GM12878 (cell line): ENCODE measurements at places on chromosomes 4 and X. TPM values are rescaled to one million over a fixed set of nuclear protein-coding genes. Genes with fewer than 3 reads are reported as not detected.

Gene KLB
- polyA plus RNA-seq, result 0.09 and 0.17 TPM in 2 replicates

Gene SPANXN3
- not detected in 2 replicates for polyA plus RNA-seq

- no peaks in the 10 kb centered on the region for H3K36me3 ChIP-seq
- no peak for DNase-seq
- H3K4me1 ChIP-seq, result no peaks in the 10 kb centered on the region
- no peak overlapping the region for H3K4me3 ChIP-seq
- no peaks in the 10 kb centered on the region for H3K27me3 ChIP-seq
Measured at GRCh38 chrX:17744896-17745523, 7.7 kb downstream of the SCML1 start.

DNA sequence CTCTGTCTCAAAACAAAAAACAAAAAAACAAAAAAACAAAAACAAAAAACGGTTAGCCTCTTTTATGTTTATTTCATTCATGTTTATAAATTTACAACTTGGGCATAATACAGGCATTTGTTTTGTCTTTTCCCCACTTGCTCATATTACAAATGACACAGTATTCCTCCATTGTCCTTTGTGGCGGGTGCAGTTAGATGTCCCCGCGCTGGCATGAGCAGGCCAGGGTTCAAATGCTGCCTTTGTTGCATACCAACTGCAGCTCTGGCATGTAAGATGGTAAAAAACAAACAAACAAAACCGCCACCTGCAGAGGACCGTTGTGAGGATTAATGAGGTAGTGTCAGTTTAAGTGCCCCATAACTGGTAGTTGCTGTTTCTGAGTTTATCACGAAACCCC is 16.1 kb upstream of the HPF1 start:
- no peaks in the 10 kb centered on the region for H3K27me3 ChIP-seq
- H3K4me1 ChIP-seq, result no peaks in the 10 kb centered on the region; the same call in 1 of the 2 replicates
- no peak overlapping the region for H3K4me3 ChIP-seq
- H3K27ac ChIP-seq, result no peak overlapping the region

DNA sequence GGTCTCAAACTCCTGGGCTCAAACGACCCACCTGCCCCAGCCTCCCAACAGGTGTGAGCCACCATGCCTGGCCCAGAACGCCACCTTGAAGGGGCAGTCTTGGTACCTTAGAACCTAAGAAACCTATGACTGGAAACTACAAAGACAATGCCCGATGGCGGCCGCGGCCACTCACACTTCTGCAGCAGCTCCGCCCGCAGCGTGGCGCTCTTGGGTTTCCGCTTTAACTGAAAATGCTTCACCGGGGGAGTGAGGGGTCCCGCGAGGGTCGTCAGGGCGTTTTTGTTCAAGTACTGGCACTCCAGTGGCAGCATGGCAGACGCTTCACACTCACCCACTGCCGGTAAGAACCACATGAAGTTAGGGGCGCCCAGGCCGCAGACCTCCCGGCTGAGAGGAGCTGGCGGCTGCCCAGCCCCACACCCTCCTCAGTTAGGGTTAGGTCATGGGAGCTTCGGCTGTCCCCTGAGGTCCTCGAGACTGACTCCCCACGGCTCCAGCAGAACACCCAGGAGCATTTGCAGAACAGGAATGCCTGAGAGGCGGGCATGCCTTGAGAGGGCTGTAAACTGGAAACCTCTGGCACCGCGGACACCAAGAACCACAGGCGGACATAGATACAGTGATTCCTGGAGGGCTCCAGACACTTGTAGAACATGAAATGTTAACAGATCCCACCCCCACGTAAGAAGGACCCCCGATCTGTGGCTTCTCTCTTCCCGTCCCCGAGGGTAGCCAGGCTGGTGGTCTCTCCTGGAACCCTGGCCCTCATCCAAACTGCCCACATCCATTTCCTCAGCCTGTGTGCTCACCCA is 19.0 kb downstream of the NELFA start:
- DNase-seq, result no peak
- H3K27me3 ChIP-seq, result no peaks in the 10 kb centered on the region
- no peak overlapping the region for H3K4me3 ChIP-seq
- H3K36me3 ChIP-seq, result peaks cover 45% of the 10 kb centered on the region
- no peak overlapping the region for H3K27ac ChIP-seq

Gene TAF7L
- polyA plus RNA-seq, result 0.05 TPM in 1 of 2 replicates, not detected in the other

GRCh38 chrX:8850478-8850877 is 49.3 kb upstream of the FAM9A start:
- H3K36me3 ChIP-seq, result no peaks in the 10 kb centered on the region
- DNase-seq, result no peak
- no peaks in the 10 kb centered on the region for H3K27me3 ChIP-seq
- no peak overlapping the region for H3K4me3 ChIP-seq
- no peaks in the 10 kb centered on the region for H3K4me1 ChIP-seq

Gene CT45A3
- not detected in 2 replicates for polyA plus RNA-seq

GRCh38 chr4:126727461-126727860 is 905.3 kb upstream of the INTU start:
- DNase-seq, result no peak
- no peaks in the 10 kb centered on the region for H3K4me1 ChIP-seq
- 0 out of 2 replicates have a peak, but pooled peaks cover 1% of the 10 kb centered on the region for H3K27me3 ChIP-seq

Gene RS1
- polyA plus RNA-seq, result 0.04 TPM in 1 of 2 replicates, not detected in the other

Gene CD40LG
- polyA plus RNA-seq, result not detected in 2 replicates

- no peaks in the 10 kb centered on the region for H3K36me3 ChIP-seq
- H3K27me3 ChIP-seq, result no peaks in the 10 kb centered on the region
- H3K27ac ChIP-seq, result no peak overlapping the region
- H3K4me3 ChIP-seq, result no peak overlapping the region
Measured at GRCh38 chr4:54363037-54363436, 133.9 kb downstream of the PDGFRA start.

Gene NKX3-2
- not detected in 2 replicates for polyA plus RNA-seq

DNA sequence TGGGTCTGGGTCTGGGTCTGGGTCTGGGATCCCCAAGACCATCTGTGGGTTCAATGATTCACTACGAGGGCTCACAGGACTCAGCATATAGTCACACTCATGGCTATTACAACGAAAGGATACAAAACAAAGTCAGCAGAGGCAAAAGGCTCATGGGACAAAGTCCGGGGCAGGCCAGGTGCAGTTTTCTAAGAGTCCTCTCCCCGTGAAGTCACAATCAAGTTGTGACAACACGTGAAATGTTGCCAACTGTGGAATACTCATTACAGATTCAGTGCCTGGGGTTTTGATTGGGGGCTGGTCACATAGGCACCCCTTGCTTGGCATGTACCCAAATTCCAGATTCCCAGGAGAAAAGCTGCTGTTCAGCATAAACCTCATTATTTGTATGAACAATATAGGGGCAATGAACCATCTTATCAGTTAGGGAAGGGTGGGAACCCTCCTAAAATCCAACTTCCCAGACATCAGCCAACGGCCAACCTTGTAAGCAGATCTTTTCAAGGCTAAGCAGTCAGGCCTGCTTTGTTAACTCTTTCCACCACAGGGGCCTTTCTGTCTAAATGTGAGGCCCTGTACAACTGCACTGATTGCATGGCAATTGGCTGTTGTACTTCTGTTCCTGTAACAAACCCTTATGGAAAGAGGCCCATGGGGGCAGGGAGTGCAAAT is 58.2 kb upstream of the DIPK2B start:
- H3K27me3 ChIP-seq, result no peaks in the 10 kb centered on the region
- H3K4me1 ChIP-seq, result no peaks in the 10 kb centered on the region
- H3K4me3 ChIP-seq, result no peak overlapping the region
- DNase-seq, result no peak
- H3K36me3 ChIP-seq, result no peaks in the 10 kb centered on the region
- no peak overlapping the region for H3K27ac ChIP-seq

GRCh38 chrX:45781901-45782553 is 581.4 kb upstream of the DIPK2B start:
- H3K4me3 ChIP-seq, result no peak overlapping the region
- H3K27me3 ChIP-seq, result no peaks in the 10 kb centered on the region
- H3K4me1 ChIP-seq, result no peaks in the 10 kb centered on the region
- no peaks in the 10 kb centered on the region for H3K36me3 ChIP-seq
- no peak overlapping the region for H3K27ac ChIP-seq
- no peak for DNase-seq

- H3K4me1 ChIP-seq, result 0 out of 2 replicates have a peak, but pooled peaks cover 2% of the 10 kb centered on the region
- no peak for DNase-seq
- no peak overlapping the region for H3K4me3 ChIP-seq
- H3K27ac ChIP-seq, result no peak overlapping the region
Measured at GRCh38 chrX:48688531-48689150, 5.0 kb downstream of the WAS start.

- no peaks in the 10 kb centered on the region for H3K27me3 ChIP-seq
- DNase-seq, result no peak
- no peaks in the 10 kb centered on the region for H3K36me3 ChIP-seq
- H3K4me3 ChIP-seq, result no peak overlapping the region
Measured at GRCh38 chr4:29295280-29295679, 1424.9 kb upstream of the PCDH7 start.

Gene ANK2
- polyA plus RNA-seq, result 3.0 and 3.1 TPM in 2 replicates

- no peak overlapping the region for H3K4me3 ChIP-seq
- no peaks in the 10 kb centered on the region for H3K4me1 ChIP-seq
- no peaks in the 10 kb centered on the region for H3K36me3 ChIP-seq
- H3K27me3 ChIP-seq, result no peaks in the 10 kb centered on the region
Measured at GRCh38 chr4:81808011-81808672, 336.4 kb upstream of the RASGEF1B start.

- no peak overlapping the region for H3K27ac ChIP-seq
- no peaks in the 10 kb centered on the region for H3K36me3 ChIP-seq
- H3K4me1 ChIP-seq, result peaks cover 13% of the 10 kb centered on the region; the same call in 1 of the 2 replicates
- no peaks in the 10 kb centered on the region for H3K27me3 ChIP-seq
- no peak overlapping the region for H3K4me3 ChIP-seq
Measured at GRCh38 chr4:15893962-15894361, 44.6 kb downstream of the FGFBP1 start.

Gene RNF113A
- polyA plus RNA-seq, result 32.2 and 35.1 TPM in 2 replicates

Gene TXK
- polyA plus RNA-seq, result 1.1 and 1.2 TPM in 2 replicates

GRCh38 chr4:109945056-109945455 is 32.4 kb downstream of the EGF start:
- H3K27me3 ChIP-seq, result no peaks in the 10 kb centered on the region
- no peak overlapping the region for H3K4me3 ChIP-seq
- H3K36me3 ChIP-seq, result no peaks in the 10 kb centered on the region
- no peak for DNase-seq
- H3K27ac ChIP-seq, result no peak overlapping the region

DNA sequence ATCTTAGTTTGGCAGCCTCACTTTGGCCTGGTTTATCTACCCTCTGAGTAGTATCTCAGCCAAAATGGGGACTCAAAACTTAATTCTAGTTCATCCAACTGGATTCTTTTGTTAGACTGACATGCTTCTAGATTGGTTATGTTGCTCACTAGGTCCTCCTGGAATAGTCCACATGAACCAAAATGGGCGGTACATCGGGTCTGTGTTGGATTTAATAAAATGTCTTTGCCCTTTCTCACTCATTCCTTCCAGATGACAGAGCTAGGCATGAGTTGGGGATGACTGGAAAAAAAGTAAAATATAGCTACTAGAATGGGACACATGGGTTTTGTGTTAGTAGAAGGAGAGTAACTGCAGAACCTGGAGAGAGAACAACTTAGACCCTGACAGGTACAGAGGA is 247.9 kb downstream of the CCSER1 start:
- no peak for DNase-seq
- H3K4me3 ChIP-seq, result no peak overlapping the region
- no peaks in the 10 kb centered on the region for H3K36me3 ChIP-seq
- no peak overlapping the region for H3K27ac ChIP-seq
- no peaks in the 10 kb centered on the region for H3K27me3 ChIP-seq

DNA sequence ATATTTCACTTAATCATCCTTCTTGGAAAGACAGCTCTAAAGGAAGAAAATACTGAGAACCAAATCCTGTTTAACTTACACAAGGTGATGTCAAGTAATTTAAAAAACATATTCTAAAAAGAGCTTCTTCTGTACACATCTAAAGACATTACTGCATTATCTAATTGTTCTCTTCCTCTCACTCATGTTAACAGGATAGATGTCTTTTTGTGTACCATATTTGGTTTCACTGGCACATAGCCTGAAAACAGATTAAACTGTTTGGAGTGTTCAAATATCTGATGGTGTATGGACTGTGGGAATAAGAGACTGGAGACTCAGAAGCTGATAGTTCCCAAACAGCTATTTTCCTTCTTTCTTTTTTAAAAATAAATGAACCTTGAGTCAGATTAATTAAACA is 213.3 kb upstream of the MAB21L2 start:
- H3K27ac ChIP-seq, result no peak overlapping the region
- H3K36me3 ChIP-seq, result no peaks in the 10 kb centered on the region
- DNase-seq, result no peak
- H3K27me3 ChIP-seq, result no peaks in the 10 kb centered on the region
- H3K4me3 ChIP-seq, result no peak overlapping the region

GRCh38 chr4:4831825-4832224 is 27.6 kb upstream of the MSX1 start:
- H3K4me1 ChIP-seq, result no peaks in the 10 kb centered on the region
- no peaks in the 10 kb centered on the region for H3K27me3 ChIP-seq
- H3K27ac ChIP-seq, result no peak overlapping the region
- H3K4me3 ChIP-seq, result no peak overlapping the region
- DNase-seq, result no peak
- H3K36me3 ChIP-seq, result no peaks in the 10 kb centered on the region

GRCh38 chr4:8644966-8645752 is 52.6 kb downstream of the CPZ start:
- H3K27ac ChIP-seq, result no peak overlapping the region
- no peak for DNase-seq
- no peak overlapping the region for H3K4me3 ChIP-seq
- no peaks in the 10 kb centered on the region for H3K36me3 ChIP-seq
- no peaks in the 10 kb centered on the region for H3K4me1 ChIP-seq

Gene SPACA5
- polyA plus RNA-seq, result 0.42 TPM in 1 of 2 replicates, not detected in the other

DNA sequence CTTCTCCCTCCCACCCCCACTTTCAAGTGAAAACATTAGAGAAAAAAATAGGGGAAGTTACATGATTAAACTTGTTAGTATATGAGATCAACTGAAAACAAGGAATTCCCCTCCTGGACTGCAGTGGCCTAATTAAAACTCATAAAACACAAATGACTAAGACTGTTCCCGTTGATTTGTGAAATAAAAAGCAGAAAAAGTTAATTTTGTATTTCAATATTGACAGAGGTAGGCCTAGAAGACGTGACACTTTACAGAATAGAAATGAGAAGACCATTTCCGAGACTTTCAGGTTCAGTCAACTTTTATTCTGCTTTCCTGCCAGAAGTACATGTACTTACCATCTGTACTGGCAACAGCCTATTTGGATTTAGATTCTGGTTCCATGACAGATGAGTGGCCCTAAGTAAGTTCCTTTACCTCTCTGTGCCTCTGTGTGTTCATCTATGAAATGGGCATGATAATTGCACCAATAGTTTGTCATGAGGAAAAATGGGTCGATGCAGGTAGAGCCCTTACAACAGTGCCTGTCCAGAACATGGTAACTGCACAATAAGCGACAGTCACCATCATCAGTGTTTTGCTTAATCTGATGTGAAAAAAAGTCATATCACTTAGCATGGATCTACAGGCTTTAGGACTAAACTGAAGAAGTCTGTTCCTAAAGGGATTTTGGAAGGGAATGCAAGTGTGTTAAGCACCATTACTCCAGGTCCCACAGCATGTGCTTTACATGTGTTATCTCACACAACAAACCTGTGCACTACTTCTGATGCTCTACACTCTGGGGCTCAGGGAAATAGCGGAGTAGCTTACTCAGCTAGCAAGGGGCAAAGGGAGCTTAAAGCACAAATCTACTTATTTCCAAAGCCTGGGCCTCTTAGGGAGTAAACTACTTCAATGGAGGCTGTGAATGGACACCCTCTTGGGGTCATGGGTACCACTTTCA is 562.3 kb upstream of the DIPK2B start:
- peaks cover 19% of the 10 kb centered on the region for H3K4me1 ChIP-seq
- no peak overlapping the region for H3K4me3 ChIP-seq
- DNase-seq, result peak; percentile 45
- no peak overlapping the region; the same call in 1 of the 2 replicates for H3K27ac ChIP-seq

GRCh38 chr4:114663083-114663482 is 64.5 kb downstream of the UGT8 start:
- no peaks in the 10 kb centered on the region for H3K27me3 ChIP-seq
- no peak overlapping the region for H3K4me3 ChIP-seq
- no peak overlapping the region for H3K27ac ChIP-seq
- no peaks in the 10 kb centered on the region for H3K4me1 ChIP-seq
